ENCODE measurements at places on chromosomes 5 and 9.

- DNase-seq, result no peak
Measured at GRCh38 chr5:124263680-124264491, 482.6 kb downstream of the ZNF608 start.

GRCh38 chr5:136330353-136331038 lies 34.8 kb downstream of the TRPC7 start:
- DNase-seq, result no peak

- no peak for DNase-seq
Measured at GRCh38 chr5:72476721-72477120, 30.5 kb downstream of the ZNF366 start.

- no peak for DNase-seq
Measured at GRCh38 chr9:137281345-137282116, 4.0 kb downstream of the TOR4A start.

DNA sequence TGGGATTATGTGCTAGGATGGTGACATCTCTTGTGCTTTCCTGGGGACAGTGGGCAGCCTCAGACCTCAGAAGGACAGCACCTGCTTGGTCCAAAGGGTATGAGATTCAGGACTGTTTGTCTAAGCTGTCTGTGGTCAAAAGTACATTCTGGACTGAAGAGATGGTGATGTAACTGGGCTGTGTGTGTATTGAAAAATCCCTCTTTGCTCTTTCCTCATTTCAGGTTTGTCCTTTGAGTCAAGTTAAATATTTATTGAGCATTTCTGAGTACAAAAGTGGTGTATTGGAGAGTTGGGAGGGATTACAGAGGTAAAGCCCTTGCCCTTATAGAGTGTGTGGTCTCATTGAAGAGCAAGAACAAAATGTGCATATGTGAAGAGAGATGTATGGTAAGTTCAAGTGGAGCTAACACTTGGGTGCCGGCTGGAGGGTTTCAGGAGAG lies 46.7 kb downstream of the RCL1 start:
- peak; percentile 16 for DNase-seq

- no peak for DNase-seq
Measured at GRCh38 chr9:28396058-28396457, 822.8 kb upstream of the C9orf72 start.

DNA sequence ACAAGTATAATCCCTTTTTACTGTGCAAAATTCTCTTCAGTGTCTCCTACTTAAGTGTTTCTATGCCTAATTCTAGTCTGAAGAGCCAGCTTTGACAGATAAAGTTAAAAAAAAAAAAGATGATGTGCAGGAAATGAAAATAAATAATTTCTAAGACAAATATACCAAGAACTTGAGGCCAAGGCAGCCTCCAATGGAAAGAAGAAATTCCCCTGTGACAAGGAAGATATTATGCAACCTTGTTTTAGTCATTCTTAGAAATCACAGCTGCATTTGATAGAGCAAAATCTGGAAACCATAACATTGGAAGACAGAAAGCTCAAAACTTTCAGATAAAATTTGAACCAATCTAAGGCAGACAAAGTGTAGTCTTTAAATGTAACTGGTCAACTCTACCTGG lies 375.9 kb upstream of the TLE4 start:
- peak; percentile 36 for DNase-seq
